ENCODE measurements at places on chromosomes 16 and 17.

- DNase-seq: peak; percentile 58
Observed at GRCh38 chr16:680967-681745, 946 bp downstream of the STUB1 start.

- no peak for DNase-seq
Observed at GRCh38 chr16:79130616-79131015, 469.9 kb downstream of the MAF start.

GRCh38 chr17:46764709-46765401, 53.6 kb downstream of the WNT3 start:
- DNase-seq: peak; percentile 93

GRCh38 chr17:51245535-51245934, 14.3 kb downstream of the MBTD1 start:
- DNase-seq: no peak

GRCh38 chr16:71357681-71358080, 842 bp upstream of the CALB2 start:
- DNase-seq: no peak

- peak; percentile 51 for DNase-seq
Observed at GRCh38 chr17:15377200-15377599, 35.8 kb upstream of the TEKT3 start.

GRCh38 chr16:48956620-48957019, 325.0 kb downstream of the CBLN1 start:
- DNase-seq: no peak

DNA sequence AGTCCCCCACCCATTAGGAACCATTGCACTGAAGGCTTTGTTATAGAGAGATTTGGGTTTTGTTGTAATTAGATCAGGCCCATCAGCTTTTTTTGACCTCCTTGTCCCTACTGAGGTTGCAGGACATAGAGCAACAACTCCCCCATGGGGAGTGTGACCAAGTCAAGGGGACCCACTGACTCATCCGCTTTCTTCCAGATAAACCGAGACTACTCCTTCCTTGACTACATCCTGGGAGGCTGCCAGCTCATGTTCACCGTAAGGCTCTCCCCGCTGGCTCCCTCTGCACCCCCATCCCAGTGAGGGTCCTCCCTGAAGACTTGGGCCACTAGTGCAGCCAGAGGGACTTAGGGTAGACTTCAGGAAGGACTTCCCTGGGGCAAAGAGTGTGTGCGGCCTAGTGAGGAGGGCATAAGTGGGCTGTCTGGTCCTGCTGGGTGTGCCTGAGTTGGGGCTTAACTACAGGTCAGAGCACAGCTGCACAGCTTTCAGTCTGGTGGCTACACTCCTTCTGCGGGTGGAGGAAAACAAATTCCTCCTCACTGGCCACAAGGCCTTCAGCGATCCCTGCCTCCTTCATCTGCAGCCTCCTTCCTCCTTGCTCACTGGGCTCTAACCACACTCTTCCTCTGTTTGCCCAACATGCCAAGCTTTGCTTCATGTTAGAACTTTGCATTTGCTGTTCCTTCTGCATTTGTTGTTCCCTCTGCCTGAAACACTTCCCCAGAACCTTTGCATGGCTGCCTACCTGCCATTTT, 31.0 kb downstream of the CPNE2 start:
- peak; percentile 23 for DNase-seq

- no peak for DNase-seq
Observed at GRCh38 chr16:15051387-15051951, 4.4 kb downstream of the NTAN1 start.

GRCh38 chr17:81095383-81095762, 60.4 kb downstream of the BAIAP2 start:
- DNase-seq: no peak

GRCh38 chr17:82846061-82846691, 6.4 kb upstream of the ZNF750 start:
- no peak for DNase-seq
